ENCODE measurements at places on chromosomes 11 and 22.

DNA sequence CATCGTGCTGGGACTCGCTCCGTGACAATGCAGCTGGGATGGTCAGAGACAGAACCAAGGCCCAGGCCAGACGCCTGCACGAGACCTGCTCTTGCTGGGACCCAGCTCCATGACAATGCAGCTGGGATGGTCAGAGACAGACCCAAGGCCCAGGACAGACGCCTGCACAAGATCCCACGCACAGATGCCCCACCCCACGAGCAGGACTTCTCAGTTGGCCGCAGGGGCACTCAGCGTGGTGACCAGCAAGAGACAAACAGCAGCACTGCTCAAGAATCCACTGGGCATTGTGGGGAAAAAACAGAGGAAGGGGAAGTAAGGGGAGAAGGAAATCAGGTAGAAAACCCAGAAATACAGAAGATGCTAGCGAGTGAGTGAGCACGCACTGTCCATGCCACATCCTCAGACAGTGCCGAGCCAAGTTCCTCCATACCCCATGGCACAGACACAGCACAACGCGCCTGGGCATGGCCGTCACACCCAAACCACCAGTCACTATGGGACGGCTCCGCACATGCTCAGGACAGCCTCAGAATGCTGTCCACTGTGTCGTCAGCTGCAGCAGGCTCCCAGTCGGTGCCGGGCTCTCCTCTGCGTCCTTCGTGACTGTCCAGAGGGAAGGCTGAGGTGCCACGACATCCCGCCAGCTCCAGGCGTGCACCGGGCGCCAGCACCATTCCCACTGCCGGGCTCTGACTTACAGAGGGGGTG is 44.5 kb downstream of the BRD1 start:
- DNase-seq = no peak

- DNase-seq = no peak
Observed at GRCh38 chr11:63897459-63898146, 19.4 kb downstream of the RCOR2 start.

GRCh38 chr11:118222437-118222836 is 2.4 kb downstream of the JAML start:
- no peak for DNase-seq

- no peak for DNase-seq
Observed at GRCh38 chr11:27913650-27914049, 194.3 kb downstream of the KIF18A start.

GRCh38 chr11:24155792-24156191 is 341.1 kb upstream of the LUZP2 start:
- DNase-seq = no peak

GRCh38 chr11:1302461-1303125 is 6.8 kb downstream of the TOLLIP start:
- DNase-seq = no peak

- DNase-seq = no peak
Observed at GRCh38 chr22:17787716-17788330, 13.6 kb upstream of the BID start.

- no peak for DNase-seq
Observed at GRCh38 chr22:21043860-21044535, 1.7 kb upstream of the LRRC74B start.

DNA sequence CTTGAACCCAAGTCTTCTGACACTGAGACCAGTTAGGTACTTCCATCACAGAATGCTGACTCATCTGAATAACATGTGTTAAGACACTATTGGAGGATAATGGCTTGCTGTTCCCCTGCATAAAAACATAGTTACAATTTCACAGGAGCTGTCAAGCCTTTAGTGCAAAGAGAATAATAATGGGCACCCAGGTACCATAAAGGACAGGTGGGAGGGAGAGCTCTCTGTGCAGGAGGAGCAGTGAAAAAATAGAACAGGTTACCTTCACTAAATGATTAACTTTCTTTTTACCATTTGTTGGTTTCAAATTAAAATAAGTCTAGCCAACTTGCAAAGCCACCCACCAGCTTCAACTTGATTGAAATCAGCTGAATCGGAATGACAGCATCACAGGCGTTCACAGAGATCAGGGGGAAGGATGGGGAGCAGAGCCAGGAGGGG is 173.2 kb downstream of the DSCAML1 start:
- no peak for DNase-seq

DNA sequence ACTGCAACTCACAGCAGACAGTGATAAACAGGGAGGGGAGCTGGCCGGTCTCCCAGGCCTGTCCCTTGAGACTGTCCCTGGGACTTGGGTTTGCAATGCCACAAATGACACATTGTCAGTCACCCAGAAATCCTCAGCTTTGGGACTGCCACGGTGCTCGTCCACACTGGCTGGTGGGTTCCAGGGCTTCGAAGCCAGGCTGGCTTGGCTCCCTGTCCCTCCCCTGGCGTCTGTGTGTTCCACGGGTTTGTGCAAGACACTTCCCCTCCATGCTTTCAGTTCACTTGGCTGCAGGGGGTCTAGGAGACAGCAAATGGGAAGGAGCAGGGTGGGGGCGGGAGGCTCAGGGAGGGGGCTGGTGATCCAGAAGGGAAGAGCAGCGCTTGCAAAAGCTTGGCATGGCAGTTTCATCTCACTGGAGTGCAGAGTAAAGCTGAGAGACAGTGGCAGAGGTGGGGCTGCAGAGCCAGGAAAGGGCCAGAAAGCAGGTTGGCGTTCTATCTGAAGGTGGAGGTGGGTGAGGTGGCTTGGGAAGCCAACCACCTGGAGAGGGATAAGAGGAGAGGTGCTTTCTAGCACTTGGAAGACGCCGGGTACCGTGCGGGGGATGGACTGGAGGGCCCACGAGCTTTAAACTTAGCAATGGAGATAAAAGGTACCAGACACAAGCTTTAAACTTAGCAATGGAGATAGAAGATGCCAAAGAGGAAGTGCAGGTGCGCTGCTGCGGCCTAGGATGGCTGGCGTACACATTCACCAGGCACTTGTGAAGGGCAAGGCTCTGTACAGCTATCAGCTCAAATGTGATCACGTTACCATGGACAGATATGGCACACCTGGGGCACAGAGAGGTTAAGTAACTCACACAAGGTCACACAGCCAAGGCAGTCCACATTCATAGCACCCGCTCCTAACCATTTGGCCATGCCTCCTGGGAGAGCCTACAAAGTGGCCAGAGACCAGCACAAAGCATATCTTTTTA is 86.4 kb upstream of the SHISAL1 start:
- no peak for DNase-seq

- no peak for DNase-seq
Observed at GRCh38 chr11:69475866-69476471, 5.5 kb upstream of the LINC01488 start.

GRCh38 chr22:47781024-47781423 is 1018.6 kb downstream of the TBC1D22A start:
- no peak for DNase-seq

- DNase-seq = no peak
Observed at GRCh38 chr22:37196539-37197450, 8.7 kb upstream of the C1QTNF6 start.

- DNase-seq = no peak
Observed at GRCh38 chr11:34658071-34659015, 37.5 kb downstream of the EHF start.

DNA sequence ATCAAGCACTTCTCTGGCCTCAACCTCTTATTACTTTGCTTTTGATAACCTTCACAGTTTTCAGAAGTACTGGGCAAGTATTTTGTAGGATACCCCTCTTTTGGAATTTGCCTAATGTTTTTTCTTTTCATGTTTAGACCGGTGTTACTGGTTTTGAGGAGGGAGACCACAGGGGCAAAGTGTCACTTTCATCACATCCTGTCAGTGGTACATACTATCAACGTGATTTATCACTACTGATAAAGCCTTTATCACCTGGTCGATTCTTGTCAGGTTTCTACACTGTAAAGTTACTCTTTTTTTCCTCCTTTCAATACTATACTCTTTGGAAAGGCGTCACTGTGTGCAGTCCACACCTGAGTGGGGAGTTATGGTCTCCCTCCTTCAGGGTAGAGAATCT is 26.7 kb downstream of the QSER1 start:
- DNase-seq = no peak

- no peak for DNase-seq
Observed at GRCh38 chr11:213111-213510, 5.6 kb downstream of the RIC8A start.

GRCh38 chr11:19577976-19578619 is 134.5 kb upstream of the NAV2 start:
- no peak for DNase-seq

- DNase-seq = no peak
Observed at GRCh38 chr22:20427104-20427944, 10.3 kb downstream of the SCARF2 start.

GRCh38 chr11:115939731-115940421 is 435.7 kb upstream of the CADM1 start:
- DNase-seq = no peak

DNA sequence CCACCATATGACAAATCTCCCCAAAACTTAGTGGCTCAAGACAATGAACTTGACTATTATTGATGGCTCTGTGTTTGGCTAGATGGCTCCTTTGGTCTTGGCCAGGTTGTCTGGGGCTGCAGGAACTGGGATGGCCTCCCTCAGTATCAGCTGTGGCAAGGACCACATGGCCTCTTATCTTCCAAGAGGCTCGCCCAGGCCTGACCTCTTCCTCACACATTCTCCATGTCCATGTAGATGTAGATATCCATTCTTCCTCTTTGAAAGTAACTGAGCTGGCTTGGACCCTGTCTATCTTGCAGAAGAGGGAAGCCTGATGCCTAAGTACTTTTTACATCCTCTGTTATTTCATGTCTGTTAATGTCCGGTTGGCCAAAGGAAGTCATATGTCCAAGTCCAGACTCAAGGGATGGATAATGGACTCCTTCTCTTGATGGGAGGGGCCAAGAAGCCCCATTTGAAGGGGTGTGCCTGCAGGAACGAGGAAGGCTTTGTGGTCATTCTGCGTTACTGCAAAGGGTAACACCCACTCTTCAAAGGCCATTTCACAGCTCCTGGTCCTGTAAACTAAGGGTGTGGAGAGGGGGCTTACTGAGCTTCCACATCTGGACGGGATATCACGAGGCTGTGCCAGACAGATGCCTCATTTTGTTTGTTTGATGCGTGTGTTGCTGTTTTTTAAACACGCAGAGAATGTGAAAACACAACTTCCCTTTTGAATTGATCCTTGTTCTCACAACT is 87.1 kb downstream of the GRIK4 start:
- DNase-seq = no peak

- DNase-seq = no peak
Observed at GRCh38 chr11:7691759-7692350, 14.4 kb downstream of the OVCH2 start.

Measured in stimulated activated CD8-positive, alpha-beta memory T cell treated with anti-CD3 and anti-CD28 coated beads, Interleukin-15, amount 100 ng/mL, for 1 hour (primary cell).